ENCODE measurements at places on chromosomes 11 and 22.
A peak's percentile ranks its signal among the peaks of the same experiment; 100 is the strongest.

DNA sequence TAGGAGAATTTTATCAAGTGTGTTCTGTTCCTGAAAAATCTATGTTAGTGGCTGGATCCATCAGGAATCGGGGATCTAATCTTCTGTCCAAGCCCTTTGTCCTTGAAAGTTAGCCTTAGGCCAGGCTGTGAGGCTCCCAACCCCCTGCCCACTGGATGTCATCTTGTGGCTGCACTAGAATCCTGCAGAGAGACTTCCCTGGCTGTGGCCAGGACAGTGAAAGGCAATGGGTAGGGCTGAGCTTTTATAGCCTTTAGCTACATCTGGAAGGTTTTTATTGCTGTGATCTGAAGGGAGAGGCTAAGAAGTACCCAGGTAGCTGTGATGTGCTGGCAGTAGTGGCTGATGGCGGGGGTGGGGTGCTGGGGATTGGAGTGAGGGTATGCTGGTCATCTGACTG lies 2.1 kb downstream of the OAF start:
- no peak for DNase-seq

DNA sequence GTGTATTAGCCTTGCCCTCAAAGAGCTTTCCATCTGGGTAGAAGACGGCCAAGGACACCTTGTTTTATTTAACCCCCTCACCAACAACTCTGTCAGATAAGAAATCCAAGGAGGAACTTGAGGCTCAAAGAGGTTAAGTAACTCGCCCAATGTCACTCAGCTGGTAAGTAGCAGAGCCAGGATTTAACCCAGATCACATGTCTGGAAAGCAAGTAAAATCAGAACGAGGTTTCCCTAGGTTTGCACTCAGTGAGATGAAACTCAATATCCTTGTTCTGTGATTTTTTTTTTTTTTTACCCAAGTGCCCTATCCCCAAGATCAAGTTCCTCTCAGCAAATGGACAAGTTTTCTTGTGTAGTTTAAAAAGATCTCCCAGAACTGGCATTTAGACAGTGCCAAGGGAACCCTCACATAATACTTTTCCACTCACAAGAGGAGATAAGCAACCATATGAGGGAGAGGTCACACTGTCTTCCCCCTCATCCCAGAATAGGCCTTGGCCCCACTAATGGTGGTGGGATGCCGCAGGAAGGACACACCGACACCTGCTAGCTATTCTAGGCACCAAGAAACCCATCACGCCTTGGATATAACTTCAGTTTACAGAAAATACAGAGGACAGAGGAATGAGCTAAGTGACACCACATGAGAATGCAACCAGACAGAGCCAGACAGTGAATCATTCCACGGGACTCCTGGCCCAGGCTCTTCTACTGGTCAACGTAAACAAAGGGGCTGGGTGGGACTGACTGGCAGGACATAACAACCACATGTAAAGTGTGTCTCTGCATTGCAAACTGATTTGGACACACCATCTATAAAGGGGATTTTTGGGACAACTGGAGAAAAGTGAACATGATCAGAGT lies 8.6 kb upstream of the ARAP1 start:
- DNase-seq, result no peak

DNA sequence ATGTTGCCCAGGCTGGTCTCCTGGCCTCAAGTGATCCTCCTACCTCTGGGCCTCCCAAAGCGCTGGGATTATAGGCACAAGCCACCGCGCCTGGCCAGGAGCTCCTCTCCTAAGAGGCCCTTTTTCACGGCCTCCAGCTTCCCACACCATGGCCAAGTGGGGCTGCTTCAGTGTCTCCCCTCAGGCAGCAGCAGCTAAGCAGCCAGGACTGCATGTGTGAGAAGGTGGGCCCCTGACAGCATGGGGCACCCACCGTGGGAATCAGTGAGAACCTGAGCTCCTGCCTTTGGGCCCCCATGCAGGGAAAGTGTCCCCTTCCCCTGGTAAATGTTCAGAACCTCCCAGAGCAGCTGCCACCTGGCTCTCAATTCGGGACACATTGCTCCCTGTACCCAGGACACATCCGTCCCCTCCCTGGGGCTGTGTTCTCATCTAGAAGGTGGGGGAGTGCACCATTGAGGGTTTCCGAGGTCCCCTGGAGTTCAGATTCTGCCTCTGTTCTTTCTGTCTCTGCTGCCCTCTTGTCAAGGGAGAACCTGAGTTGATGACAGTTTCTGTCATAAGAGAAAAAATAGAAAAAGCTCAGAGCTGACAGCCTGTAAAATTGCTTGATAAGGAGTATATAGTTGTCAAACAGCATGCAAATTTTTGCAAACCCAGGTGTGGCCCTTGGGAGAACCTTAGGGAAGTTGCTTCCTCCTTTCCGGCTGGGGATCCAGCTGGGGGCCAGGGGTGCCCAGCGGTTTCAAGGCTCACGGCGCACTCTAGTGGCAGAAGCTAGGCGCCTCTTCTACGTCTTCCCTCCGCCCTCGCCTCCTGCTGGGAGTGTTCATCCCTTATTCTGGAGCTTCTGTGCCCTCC lies 29.7 kb downstream of the FAM83F start:
- DNase-seq, result peak; percentile 64

DNA sequence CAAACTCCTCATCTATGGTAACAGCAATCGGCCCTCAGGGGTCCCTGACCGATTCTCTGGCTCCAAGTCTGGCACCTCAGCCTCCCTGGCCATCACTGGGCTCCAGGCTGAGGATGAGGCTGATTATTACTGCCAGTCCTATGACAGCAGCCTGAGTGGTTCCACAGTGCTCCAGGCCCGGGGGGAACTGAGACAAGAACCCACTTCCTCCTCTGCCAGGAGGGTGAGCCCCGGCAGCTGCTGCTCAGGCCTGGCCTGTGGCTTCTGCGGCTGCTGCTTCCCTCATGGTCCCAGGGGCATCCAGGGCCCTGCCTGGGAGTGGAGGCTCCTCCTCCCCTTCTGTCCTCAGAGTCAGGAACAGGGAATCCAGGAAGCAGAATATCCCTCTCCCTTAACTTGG lies 98.4 kb downstream of the ZNF280B start:
- no peak for DNase-seq

DNA sequence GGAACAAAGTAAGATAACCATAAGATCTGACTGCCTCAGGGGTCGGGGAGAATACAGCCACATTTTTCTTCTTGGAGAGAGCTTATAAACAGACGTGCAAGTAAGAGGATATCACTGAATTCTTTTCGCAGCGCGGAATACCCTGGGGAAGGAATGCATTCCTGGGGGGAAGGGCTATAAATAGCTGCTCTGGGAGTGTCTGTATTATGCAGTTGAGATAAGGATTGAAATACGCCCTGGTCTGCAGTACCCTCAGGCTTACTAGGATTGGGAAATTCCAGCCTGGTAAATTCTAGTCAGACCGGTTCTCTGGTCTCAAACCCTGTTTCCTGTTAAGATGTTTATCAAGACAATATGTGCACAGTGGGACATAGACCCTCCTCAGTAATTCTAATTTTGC lies 1491.7 kb upstream of the RAG2 start:
- no peak for DNase-seq

DNA sequence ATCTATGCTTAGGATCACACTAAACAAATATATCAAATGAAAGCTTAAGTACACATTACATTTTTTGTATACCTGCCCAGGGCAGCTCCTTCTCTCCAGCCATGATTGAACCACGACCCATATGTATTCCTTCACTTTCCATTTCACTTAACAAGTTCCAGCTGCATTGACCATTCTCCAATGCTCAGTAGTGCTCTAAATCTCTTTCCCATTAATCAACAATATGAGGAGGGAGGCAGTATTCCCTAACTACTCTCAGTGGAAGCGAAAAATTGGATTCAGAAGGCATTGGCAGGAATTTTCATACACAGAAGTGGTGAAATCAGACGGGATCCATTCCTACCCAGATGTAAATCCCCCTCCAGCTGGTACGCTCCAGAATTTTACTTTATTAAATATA lies 372.0 kb upstream of the LUZP2 start:
- no peak for DNase-seq

DNA sequence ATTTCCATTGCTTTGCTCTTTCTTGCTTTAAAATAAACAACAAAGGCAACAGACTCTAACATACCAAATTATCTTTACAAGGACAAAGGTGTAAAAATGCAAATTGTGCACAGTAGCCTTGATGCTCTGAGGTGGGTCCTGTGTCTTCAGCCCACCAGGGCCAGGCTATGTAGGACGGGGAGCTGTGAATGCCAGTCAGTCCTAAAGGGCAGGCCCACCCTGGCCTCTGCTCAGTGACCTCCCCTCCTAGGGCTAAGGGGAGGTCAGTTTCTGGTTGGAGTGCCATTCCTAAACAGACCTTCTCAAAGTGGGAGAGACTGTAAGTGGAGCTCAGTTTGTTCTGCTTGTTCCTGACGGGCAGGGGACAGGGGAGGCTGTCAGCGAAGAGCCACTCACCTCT lies 78.0 kb upstream of the SUSD2 start:
- DNase-seq, result no peak

DNA sequence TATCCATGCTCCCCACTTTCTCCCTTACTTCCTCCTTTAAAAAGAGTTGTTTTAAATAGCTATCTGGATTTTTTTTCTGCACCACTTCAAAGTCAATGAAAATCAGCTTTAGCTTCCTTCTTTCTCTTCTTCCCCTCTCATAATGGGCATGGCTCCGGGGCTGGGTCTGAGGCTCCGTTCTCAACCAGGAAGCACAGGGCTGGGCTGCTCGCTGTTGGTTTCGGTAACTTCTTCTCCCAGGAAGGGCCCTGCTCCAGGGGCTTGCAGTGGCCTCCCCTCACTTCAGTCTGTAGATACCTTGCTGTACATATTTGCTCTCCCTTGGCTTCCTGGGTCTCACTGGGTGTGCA lies 23.8 kb downstream of the MICAL2 start:
- no peak for DNase-seq

DNA sequence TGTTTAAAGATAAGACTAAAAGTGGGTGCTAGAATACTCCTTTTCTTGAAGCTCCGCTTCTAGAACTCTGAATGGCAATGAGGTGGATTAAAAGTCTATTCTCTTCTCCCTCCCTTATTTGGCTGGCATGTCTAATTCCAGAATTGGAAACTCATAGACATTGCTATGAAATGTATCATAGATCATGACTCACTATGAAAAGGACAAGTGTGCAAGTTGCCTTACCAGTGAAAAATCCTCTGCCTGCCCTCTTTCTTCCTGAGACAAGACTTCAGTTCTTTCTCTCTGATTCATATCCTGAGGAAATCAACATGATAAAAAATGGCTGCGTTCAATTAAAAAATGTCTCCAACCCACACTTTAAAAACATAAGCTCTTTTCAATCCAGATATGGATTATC lies 73.2 kb upstream of the BLID start:
- no peak for DNase-seq

GRCh38 chr22:25494774-25495173 lies 69.7 kb upstream of the GRK3 start:
- no peak for DNase-seq

- no peak for DNase-seq
Observed at GRCh38 chr11:528815-529727, 6.3 kb downstream of the HRAS start.

DNA sequence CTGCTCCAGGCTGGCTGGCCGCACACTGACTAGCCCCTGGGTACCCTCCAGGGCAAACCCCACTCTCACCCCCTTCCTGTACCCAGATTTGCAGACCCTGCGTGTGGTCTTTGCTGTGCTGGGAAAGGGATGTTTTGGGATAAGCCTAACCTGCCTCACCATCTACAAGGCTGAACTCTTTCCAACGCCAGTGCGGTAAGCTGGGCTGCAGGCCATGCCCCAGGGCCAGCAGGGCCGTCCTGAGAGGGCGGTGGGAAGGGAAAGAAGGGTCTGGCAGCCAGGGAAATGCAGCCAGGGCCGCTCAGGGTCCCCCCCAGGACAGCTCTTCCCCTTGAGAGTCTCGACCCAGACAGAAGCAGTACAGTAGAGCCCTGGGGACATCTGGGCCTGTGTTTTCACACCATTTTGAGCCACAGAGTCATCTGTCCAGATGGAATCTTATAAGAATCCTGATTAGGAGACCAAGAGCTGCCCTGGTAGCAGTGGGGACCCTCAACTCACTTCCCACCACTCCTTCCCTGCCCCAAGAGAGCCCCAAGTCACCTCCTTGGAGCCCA lies 22.4 kb upstream of the SLC22A12 start:
- DNase-seq, result no peak

- DNase-seq, result no peak
Observed at GRCh38 chr11:27705873-27706820, 5.9 kb upstream of the BDNF start.

- no peak for DNase-seq
Observed at GRCh38 chr11:27058456-27058855, 17.8 kb downstream of the BBOX1 start.

- peak; percentile 89 for DNase-seq
Observed at GRCh38 chr22:49962012-49962750, 1.6 kb downstream of the PIM3 start.

DNA sequence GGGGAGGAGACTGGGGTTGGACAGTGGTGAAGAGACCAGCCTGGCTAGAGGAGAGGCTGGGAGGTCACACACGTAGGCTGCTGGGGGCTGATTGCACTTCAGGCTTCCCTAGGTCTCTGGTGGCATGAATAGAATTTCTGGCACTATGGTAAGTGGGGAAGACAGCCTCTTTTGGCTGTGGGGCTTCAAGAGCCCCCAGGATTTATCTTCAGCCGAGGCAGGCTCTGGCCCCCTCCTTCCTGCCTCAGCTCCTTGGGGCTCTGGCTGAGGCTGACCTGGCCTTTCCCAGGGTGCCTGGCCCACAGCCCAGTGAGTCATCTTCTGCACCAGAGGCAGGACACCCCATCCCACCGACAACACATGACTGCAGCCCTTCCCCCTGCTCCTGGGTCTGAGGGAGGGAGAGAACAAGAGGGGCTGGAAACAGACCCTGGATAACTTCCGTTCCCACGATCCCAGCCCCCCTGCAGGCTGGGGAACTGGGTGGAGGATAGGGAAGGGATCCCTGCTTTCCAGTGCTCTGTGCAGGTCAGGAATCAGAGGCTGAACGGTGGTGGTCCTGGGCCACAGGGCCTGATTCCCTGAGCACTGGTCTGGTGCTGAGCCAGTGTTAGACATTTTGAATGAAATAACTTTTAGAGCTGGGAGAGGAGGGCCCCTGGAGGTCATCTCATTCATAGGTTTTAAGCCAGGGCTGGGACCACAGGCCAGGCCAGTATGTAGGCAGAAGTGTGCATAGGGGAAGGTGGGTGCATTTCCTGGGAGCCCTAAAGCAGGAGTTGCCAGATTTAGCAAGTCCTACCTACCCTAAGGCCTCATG lies 26.5 kb downstream of the ARHGEF17 start:
- DNase-seq, result no peak

GRCh38 chr22:32991353-32992101 lies 66.7 kb downstream of the SYN3 start:
- no peak for DNase-seq

DNA sequence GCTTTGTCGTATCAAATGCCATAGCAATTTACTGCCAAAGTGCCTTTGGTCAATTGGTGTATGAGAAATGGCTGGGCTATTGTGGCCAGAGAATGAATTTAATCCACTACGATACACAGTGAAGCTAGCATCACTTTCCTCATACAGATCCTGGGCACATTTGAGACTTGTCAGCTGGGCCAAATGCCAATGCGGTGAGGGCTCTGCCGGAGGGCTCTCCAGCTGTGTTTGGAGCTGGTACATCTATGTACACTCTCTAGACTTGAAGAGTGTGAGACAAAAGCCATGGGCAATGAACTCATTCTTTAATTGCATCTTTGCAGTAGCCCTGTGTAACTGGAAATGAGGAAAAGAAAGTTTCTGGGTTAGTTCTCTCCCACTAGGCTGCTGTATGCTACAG lies 1052.9 kb downstream of the NTM start:
- DNase-seq, result no peak

- no peak for DNase-seq
Observed at GRCh38 chr11:126026579-126026978, 36.1 kb downstream of the CDON start.
